ENCODE measurements at places on chromosomes 5 and 9.

DNA sequence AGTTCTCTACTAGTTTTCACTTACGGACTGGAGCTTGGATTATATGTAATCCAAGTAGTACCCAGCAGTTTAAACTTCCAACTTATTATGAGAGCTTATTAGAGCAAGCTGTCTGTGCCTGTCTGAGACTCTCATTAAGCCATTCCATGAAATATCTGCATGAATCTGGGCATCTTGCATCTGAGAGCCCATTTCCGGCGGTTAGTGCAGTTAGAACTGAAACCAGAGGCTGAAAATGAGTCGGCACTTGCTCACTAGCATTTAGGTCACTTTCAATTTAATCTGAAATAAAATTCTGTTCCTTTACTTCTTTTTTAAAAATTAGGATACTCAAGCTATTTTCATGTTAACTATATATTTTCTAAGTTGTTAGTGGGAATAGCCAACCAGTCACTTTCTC lies 102.2 kb downstream of the MEGF10 start:
- no peak for DNase-seq

GRCh38 chr5:172531704-172532026 lies 77.3 kb upstream of the SH3PXD2B start:
- no peak for DNase-seq

DNA sequence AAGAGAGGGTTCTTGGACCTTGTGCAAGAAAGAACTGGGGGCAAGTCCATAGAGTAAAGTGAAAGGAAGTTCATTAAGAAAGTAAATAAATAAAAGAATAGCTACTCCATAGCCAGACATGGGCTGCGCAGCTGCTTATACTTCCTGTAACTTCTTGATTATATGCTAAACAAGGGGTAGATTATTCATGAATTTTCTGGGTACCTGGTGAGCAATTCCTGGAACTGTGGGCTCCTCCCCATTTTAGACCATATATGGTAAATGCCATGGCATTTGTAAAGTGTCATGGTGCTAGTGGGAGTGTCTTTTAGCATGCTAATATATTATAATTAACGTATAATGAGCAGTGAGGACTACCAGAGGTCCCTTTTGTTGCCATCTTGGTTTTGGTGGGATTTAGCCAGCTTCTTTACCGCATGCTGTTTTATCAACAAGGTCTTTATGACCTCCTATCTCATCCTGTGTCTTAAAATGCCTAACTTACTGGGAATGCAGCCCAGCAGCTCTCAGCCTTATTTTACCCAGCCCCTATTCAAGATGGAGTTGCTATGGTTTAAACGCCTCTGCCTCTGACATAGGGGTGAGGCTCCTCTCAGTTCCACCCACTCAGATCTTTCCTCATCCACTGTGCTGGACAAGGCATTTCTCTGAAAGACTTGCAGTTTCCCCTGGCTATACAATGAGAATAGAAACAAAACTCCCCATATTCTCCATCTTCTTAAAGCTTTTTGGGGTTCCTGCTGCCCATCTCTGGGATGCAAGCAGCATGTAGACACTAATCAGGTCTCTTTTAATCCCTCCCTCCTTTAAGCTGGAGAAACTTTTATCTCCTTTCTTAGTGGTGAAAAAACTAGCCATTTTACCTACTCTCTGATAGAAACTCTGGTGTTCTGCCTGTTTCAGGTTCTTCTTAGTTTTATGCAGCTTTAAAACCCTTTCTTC lies 91.2 kb downstream of the ARRDC3 start:
- DNase-seq, result no peak

- no peak for DNase-seq
Observed at GRCh38 chr5:55347786-55348185, 40.0 kb downstream of the MTREX start.

- no peak for DNase-seq
Observed at GRCh38 chr9:8738945-8739344, 939.4 kb upstream of the DMAC1 start.

DNA sequence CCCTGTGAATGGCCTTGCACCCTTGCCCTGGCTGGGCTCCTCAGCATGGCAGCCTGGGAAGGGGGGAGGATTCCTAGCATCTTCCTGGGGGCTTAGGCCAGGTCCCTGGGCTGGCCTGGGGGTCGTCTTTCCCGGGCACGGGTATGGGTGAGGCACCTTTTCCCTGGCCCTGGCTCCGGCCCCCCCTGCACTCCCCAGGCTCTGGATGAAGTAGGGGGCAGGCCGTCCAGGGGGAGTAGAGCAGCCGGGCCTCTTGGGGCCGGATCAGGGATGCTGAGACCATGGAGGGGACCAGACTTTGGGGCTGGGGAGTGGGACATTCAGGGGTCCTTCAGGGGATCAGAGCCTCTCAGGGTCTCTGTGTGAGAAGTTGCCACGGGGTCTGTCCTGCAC lies 6.6 kb downstream of the RXRA start:
- DNase-seq, result no peak

DNA sequence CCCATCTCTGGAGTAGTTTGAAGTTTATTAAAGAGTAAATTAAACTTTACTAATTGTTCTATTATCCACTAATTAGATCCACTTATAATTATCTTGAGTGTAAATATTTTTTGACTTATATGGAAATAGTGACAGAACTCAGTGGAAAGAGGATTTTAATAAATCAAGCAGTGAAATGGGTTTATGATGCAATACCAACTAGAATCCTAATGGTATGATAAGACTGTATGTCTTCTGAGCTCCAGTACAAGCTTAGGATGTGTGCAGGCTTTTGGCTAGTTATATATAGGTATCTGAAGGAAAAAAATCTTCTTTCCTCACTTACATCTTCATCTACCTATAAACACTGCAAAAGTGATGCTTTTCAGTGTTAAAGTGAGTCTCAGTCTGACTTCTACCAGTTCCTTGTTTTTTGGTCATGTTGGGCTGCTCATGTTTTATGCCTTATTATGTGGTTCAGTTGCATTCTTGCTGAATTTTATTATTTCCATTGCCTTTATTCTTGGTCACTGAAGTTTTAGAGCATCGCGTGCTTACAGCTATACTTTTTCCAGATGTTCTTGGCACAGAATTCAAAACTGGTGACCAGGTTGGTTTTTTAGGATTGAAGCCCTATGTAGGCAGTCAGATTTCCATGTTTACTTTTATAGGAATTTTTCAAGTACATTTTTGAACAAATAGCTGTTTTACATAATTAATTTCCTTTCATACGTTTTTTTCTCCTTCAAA lies 30.5 kb downstream of the XRCC4 start:
- DNase-seq, result no peak

GRCh38 chr5:126274763-126275125 lies 148.5 kb upstream of the GRAMD2B start:
- no peak for DNase-seq

All from brain microvascular endothelial cell (primary cell).